ENCODE measurements at places on chromosomes 3 and 15. TPM values are rescaled to one million over a fixed set of nuclear protein-coding genes. Genes with fewer than 3 reads are reported as not detected.

GRCh38 chr3:94081884-94082283 is 19.0 kb downstream of the NSUN3 start:
- DNase-seq, result no peak

- no peak for DNase-seq
These were observed 50.0 kb downstream of the DNAJB8 start for GRCh38 chr3:128416578-128417211.

DNA sequence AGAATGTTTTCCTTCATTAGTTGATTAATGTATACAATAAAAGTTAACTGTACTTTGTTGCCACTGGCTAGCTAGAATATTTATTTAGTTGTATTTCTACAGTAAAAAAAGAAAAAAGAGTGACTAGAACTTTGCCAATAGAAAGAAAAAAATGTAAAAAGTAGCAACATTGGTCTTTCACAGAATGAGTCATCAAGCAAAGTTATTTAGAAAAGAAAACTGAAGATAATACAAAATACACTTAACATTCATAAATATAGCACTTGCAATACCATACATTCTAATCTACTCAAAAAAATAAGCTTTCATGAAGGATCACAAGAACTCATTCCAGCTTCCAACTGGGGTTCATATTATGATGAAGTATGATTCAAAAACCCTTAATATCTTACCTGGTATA is 83.4 kb downstream of the AQR start:
- DNase-seq, result no peak

GRCh38 chr3:25365636-25366035 is 62.4 kb upstream of the RARB start:
- no peak for DNase-seq

DNA sequence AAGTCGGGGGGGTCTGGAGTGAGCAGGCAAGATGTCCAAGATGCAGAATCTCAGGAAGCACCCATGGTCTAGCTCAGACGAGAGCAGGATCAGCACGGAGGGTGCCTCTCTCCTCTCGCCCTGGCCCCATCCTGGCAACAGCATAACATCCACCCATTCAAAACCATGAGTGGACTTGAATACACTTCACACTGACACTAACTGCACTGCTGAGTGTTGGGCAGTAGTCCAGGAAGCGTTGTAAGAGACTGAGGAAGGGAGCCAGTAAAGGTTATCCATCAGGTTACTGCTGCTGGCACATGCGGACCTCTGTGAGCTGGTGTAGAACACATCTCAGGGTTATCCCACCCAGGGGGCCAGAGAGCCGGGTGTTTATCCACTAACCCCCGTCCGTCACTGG is 131.0 kb upstream of the TOPAZ1 start:
- no peak for DNase-seq

DNA sequence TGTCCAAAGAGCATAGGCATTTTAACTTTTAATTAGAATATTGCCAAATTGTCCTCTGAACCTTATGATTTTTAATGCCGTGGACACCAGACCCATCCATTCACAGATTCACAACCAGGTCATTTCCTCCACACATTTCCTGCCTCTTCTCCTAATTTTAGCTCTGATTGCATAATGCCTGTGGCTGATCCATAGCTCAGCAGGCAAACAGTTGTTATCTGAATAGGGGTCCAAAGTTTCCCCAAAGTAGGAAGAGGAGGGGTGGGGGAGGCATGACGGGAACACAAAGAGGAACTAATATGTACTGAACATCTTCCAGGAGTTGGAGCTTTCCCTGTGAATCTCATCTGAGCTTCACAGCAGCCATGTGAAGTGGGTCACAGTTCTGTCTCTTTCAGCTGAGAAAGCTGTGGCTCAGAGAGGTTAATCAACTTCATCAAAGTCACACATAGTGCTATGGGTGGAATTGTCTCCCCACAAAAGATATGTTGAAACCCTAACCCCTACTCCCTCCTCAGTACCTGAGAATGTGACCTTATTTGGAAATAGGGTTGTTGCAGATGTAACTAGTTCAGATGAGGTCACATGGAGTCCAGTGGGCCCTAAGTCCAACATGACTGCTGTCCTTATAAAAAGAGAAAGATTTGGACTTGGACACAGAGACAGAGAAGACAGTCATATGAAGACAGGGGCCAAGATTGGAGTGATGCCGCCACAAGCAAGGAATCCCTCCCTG is 106.7 kb upstream of the AGBL1 start:
- no peak for DNase-seq

DNA sequence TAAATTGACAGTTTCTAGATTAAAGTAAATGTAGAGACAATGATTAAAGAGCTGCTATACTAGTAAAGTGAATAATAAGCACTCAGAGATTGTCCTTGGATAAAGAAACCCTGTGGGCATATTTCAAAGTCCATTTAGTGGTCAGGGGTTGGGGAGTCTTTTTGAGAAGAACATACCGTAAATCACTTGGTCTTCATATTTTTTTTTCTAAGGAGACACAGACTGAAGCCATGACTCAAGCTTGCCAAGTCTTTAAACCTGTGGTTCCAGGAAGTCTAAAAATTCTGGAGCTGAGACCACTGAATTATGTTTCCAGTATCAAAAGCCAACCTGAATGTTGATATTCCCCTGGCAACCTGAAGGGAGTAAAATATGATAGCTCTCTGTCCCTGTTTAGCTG is 171.0 kb downstream of the TPRG1 start:
- DNase-seq, result no peak

GRCh38 chr3:84547971-84548970 is 410.5 kb upstream of the CADM2 start:
- no peak for DNase-seq

- DNase-seq, result no peak
These were observed 354.0 kb upstream of the ROBO2 start for GRCh38 chr3:76685858-76686257.

DNA sequence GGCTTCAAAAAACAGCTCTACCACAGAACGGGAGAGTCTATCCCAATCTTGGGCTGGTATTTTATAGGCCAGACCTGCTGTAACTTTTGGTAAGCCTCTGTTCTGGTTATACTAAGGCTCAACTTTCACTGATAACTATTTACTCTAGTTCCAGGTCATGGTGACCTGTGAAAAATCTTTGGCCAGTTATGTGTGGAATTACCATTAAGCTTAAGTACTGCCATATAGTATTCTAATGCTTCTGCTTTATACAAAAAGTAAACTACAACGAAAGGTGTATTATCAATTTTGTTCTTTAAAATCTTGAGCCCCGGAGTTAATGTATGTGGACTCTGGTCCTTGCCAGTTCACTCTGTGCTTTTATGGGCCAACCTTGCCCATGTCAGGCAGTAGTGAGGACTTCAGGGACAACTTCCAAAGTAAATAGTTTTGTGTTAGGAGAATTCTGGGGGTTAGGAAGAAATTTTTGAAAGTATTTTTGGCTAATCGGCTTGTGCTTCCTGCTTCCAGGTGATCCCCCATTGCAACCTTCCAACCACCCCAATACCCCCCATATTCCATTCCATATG is 6.4 kb downstream of the SIAH2 start:
- DNase-seq, result no peak

- DNase-seq, result no peak
These were observed 15.3 kb upstream of the STRIT1 start for GRCh38 chr3:155308831-155309230.

DNA sequence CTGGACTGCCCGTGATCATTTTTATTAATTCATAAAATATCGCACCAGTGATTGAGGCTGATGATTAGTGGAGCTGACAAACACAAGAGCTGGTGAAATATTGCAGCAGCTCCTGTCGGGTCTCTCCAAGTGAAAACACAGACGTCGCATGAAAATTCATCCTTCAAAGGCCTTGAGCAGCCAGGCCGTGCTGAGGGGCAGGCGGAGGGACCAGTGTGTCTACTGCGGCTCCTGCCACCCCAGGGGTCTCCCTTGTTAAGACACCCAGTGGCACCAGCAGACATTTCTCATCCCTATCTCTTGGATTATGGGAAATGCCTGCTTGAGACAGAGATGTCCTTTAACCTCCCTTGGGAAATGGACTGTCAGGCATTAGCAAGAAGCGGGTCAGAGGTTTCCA is 289.4 kb upstream of the TLE3 start:
- DNase-seq, result no peak

DNA sequence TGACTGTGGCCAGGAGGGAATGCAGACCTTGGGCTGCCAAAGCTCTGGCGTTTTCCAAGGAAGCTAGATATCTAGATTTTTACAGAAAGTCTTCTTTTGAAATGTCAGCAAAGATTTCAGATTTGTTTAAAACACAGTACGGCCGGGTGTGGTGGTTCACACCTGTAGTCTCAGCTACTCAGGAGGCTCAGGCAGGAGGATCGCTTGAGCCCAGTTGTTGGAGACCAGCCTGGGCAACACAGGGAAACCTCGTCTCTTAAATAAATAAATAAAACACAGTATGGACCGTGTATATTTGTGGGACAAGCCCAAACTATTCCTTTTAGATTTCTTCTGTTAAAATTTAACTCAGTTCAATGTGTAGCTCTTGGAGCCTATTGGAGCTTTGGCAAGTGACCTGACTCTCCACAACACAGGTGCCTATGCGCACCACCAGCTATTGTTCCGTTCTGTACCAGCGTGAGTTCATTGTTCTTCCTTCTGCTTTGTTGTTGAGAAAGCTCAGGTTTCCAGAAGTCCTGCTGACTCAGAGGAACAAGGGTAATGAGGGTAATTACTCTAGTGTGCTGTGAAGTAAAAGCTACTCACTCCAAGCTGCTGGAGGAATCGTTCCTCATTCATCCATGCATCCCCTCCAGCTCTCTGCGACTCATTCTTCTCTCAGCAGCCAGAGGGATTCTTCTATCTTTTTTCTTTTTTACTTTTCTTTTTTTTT is 73.1 kb upstream of the SLC6A6 start:
- no peak for DNase-seq

DNA sequence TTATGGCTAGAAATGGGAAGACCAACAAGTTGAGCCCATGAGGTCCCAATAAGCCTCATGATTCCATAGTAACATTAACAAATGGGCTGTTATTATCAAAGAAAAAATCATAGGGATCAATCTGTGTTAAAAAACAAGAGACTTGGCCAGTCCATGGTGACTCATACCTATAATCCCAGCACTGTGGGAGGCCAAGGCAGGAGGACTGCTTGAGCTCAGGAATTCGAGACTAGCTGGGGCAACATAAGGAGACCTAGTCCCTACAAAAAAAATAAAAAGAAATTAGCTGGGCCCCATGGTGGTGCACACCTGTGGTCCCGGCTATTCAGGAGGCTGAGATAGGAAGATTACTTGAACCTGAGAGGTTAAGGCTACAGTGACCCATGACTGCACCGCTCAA is 124.8 kb downstream of the DMXL2 start:
- DNase-seq, result no peak

- no peak for DNase-seq
These were observed 9.5 kb downstream of the SLCO2A1 start for GRCh38 chr3:134020135-134020680.

- no peak for DNase-seq
These were observed 36.9 kb upstream of the FRMD4B start for GRCh38 chr3:69422751-69423150.

GRCh38 chr15:34642247-34642646 is 58.8 kb upstream of the GOLGA8B start:
- DNase-seq, result no peak

- DNase-seq, result no peak
These were observed 471.2 kb downstream of the MFSD1 start for GRCh38 chr3:159273070-159273469.

DNA sequence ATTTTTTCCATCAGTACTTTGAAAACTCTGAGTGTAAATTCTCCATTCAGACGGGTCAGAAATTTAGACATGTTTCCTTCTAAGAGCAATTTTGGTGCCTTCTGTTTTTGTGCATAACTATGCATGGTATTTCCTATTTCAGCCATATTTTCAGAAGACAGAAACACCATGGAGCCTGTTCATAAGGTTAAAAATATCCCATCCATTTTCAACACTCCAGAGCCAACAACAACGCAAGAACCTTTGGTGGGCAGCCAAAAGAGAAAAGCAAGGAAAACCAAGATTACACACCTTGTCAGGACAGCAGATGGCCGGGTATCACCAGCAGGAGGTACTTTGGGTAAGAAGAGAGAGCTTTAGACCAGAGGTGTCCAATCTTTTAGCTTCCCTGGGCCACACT is 275.6 kb downstream of the BBX start:
- no peak for DNase-seq

- DNase-seq, result no peak
These were observed 189.7 kb downstream of the SHQ1 start for GRCh38 chr3:72658466-72659100.

GRCh38 chr15:98398886-98399285 is 249.5 kb upstream of the IGF1R start:
- no peak for DNase-seq

- DNase-seq, result no peak
These were observed 17.9 kb downstream of the HCLS1 start for GRCh38 chr3:121642601-121643314.

- no peak for DNase-seq
These were observed 460.6 kb upstream of the NR2F2 start for GRCh38 chr15:95869920-95870319.

DNA sequence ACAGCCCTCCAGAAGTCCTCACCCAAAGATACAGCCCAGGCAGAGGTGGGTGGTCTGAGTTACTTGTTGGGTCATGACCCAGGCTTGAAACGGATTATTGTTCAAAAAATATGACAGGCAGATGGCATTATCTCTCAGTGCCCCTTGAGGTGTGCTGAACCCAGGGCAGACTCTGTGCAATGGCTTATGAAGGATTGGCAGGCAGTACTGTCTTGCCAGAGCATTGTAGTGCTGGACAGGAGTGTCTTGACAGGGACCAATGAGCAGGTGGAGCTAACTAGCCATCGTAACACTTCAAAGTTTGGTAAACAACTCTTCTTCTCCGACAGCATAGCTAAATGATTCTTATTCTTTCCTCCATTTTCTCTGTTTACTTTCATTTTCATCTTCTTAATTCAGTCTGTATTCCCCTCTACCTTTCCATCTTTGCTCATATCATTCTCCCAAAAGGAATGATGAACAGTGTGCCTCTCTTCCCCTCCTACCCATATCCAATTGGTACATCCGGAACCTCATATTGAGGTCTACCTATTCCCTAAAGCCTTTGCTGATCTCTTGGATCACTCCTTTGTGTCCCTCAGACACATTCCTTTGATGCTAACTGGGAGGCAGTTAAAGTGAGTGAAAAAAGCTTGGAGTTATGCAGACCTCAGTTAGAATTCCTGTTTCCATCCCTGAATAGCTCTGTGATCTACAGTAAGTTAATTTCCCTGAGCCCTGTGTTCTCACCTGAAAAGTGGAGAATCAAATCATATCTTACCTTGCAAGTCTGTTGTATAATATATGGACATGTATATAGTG is 2.6 kb upstream of the IL20RB start:
- DNase-seq, result no peak

- DNase-seq, result no peak
These were observed 21.9 kb upstream of the AP3B2 start for GRCh38 chr15:82731527-82731926.

FGD5 gene
- total RNA-seq, result not detected

ANKRD63 gene
- not detected for total RNA-seq

CCR2 gene
- not detected for total RNA-seq

PSMD2 gene
- 241 TPM for total RNA-seq

TAGLN3 gene
- 0.49 TPM for total RNA-seq

HTR3E gene
- total RNA-seq, result not detected

MUSTN1 gene
- 0.51 TPM for total RNA-seq

TGM5 gene
- total RNA-seq, result not detected

TNFSF10 gene
- total RNA-seq, result 32.7 TPM

PAQR9 gene
- total RNA-seq, result not detected

ALDH1L1 gene
- total RNA-seq, result 0.34 TPM

SENP8 gene
- total RNA-seq, result 0.36 TPM
